Activated T-cell treated with anti-CD3 and anti-CD28 coated beads, Interleukin-2, amount 50 U/mL, for 72 hours (primary cell): ENCODE measurements at places on chromosomes 1 and 21.

GRCh38 chr1:208225954-208226937 lies 17.9 kb downstream of the PLXNA2 start:
- no peaks in the 10 kb centered on the region for H3K36me3 ChIP-seq
- no peak for DNase-seq
- H3K27me3 ChIP-seq: peaks cover 48% of the 10 kb centered on the region
- H3K4me1 ChIP-seq: no peaks in the 10 kb centered on the region
- H3K4me3 ChIP-seq: no peak overlapping the region

- peaks cover 6% of the 10 kb centered on the region for H3K4me1 ChIP-seq
- peaks cover 15% of the 10 kb centered on the region for H3K27me3 ChIP-seq
- no peaks in the 10 kb centered on the region for H3K36me3 ChIP-seq
- no peak overlapping the region for H3K27ac ChIP-seq
- DNase-seq: no peak
These were observed 5.0 kb upstream of the FCAMR start for GRCh38 chr1:206975306-206975705.

- H3K27me3 ChIP-seq: peaks cover 45% of the 10 kb centered on the region
- no peaks in the 10 kb centered on the region for H3K36me3 ChIP-seq
- no peak overlapping the region for H3K4me3 ChIP-seq
- no peak overlapping the region for H3K27ac ChIP-seq
- peaks cover 11% of the 10 kb centered on the region for H3K4me1 ChIP-seq
- no peak for DNase-seq
These were observed 167.5 kb downstream of the ZNF281 start for GRCh38 chr1:200242110-200243041.

- H3K36me3 ChIP-seq: no peaks in the 10 kb centered on the region
- H3K4me3 ChIP-seq: no peak overlapping the region
- H3K27ac ChIP-seq: no peak overlapping the region
- H3K4me1 ChIP-seq: no peaks in the 10 kb centered on the region
- DNase-seq: no peak
- H3K27me3 ChIP-seq: no peaks in the 10 kb centered on the region
These were observed 19.1 kb downstream of the COL6A2 start for GRCh38 chr21:46116776-46117585.

- peaks cover 16% of the 10 kb centered on the region for H3K4me1 ChIP-seq
- peaks cover 35% of the 10 kb centered on the region for H3K27me3 ChIP-seq
- peak overlapping the region; percentile 95 for H3K4me3 ChIP-seq
These were observed 64.9 kb upstream of the FCGR2A start for GRCh38 chr1:161440312-161440894.

GRCh38 chr1:184617433-184618029 lies 137.1 kb downstream of the EDEM3 start:
- H3K4me1 ChIP-seq: no peaks in the 10 kb centered on the region
- no peaks in the 10 kb centered on the region for H3K36me3 ChIP-seq
- no peak overlapping the region for H3K4me3 ChIP-seq
- no peak for DNase-seq
- no peaks in the 10 kb centered on the region for H3K27me3 ChIP-seq

DNA sequence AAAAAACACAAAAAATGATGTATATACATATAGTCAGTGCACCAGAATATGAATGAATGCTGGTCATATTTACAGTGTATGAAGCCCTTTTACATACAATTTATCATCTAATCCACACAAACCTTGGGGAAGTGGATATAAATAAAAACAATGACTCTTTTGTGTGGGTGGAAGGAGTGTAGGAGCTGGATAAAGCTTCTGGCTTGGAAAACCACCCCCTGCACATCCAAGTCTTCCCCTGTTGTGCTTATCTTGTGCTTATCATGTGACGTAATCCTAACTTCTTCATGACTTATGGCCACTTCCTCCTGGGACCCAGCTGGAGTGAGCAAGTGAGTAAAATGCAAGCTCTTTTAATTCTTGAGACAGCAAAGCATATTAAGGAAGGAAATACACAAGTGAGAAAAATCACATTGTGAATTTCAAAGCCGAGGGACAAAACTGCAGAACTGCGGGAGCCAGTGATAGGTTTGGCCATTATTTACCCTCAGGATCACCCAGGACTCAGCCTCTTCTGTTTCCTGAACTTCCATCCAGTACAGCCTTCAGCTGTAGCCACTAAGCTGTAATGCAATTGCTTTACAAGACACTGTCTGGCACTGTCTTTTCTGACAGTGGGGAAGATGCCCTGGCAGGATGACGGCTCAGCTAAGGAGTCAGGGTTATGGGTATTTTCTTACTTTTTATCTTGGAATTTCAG lies 104.0 kb upstream of the PPM1J start:
- no peak overlapping the region for H3K27ac ChIP-seq
- no peak overlapping the region for H3K4me3 ChIP-seq
- no peaks in the 10 kb centered on the region for H3K27me3 ChIP-seq

DNA sequence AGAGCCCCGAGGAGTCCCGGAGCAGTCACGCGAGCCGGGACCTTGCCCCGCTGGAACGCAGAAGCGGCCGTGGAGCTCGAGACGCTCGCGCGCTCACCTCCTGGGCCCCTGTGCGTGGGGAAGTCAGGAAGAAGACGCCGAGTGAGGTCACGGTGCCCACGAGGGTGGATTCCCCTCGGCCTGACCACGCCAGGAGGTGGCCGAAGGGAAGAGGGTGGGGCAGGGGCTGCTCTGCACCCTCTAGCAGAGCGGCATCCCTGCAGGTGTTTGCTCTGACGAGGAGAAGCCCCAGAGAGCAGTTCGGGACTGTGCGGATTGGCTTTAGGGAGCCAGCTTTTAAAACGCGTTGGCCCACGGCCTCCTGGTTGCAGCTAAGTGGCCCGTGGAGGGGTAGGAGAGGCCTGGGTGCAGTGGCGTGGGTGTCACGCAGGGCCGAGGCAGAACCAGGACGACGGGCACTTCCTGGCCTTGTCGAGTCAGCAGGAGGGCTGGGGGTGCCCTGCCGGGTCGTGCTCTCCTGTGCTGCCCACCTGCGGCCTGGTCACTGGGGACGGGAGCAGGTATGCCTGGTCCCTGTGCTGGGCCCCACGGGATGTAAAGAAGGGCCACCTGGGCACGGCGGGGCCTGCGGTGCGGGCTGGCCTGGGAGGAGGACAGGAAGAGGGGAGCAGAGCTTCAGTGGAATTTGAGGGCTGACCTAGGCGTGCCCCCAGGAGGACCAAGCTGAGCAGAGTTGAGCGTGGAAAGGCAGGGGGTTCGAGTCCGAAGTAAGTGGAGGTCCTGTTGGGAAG lies 1.0 kb downstream of the PDXK start:
- H3K4me3 ChIP-seq: peak overlapping the region; percentile 92
- H3K4me1 ChIP-seq: peaks cover 44% of the 10 kb centered on the region
- peaks cover 5% of the 10 kb centered on the region for H3K27me3 ChIP-seq
- no peak overlapping the region for H3K27ac ChIP-seq
- peak; percentile 29 for DNase-seq
- no peaks in the 10 kb centered on the region for H3K36me3 ChIP-seq

DNA sequence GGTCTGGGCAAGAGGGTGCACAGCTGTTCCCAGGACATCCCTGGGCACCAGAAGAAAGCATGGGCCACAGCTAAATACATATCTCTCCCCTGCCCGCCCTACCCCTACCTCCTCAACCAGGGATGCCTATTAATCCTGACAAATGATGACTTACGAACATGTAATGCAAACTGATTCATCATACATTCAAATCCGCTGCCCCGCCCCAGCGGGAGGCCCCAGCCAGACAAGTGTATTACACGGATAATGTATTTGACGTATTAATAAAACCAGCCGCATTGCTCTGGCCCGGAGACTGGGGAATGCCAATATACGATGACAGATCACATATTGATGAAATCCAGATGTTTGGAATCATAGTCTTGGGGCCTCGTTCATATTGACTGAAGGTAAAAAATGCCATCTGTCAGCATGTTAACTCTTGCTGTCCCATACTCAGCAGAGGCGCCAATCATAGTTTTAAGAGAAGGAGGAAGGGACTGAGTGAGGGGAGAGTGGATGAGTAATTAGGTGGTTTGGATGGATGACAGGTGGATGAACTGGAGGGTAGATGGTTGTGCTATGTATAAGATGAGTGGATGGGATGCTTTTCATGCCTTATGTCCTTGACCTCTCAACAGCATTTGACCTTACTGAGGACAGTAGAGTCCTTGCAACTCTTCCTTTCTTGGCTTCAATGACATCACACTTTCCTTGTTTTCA lies 68.2 kb downstream of the TMEM53 start:
- no peak overlapping the region for H3K4me3 ChIP-seq
- no peaks in the 10 kb centered on the region for H3K27me3 ChIP-seq
- no peaks in the 10 kb centered on the region for H3K4me1 ChIP-seq
- no peak for DNase-seq

- H3K36me3 ChIP-seq: no peaks in the 10 kb centered on the region
- DNase-seq: no peak
- H3K27ac ChIP-seq: no peak overlapping the region
- peaks cover 80% of the 10 kb centered on the region for H3K27me3 ChIP-seq
- H3K4me3 ChIP-seq: no peak overlapping the region
These were observed 80.0 kb downstream of the VWA5B1 start for GRCh38 chr1:20370698-20371097.

DNA sequence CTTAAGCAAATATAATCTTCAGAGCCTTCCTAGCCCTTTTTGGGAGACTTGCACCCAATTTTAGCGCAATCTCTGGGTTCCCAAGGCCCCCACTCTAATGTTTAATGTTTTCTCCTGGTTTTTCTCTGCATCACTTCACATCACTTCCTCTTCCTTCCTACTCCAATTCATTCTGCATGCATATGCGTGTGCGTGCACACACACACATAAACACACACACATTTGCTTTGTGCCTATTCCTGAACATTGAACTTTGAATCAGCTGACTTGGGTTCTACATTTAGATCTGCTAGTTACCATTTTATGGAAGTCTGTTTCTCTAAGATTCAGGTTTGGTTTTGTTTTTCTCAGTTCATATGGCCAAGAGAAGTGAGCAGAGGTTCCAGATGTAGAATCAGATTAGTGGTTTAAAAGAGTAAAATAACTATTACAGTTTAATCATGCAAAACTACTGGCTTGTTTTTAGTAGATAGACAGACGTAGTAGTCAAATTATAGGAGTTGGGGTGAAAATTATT lies 7.4 kb upstream of the EDEM3 start:
- H3K36me3 ChIP-seq: no peaks in the 10 kb centered on the region
- no peak overlapping the region for H3K27ac ChIP-seq
- no peak for DNase-seq
- no peaks in the 10 kb centered on the region for H3K4me1 ChIP-seq
- H3K4me3 ChIP-seq: no peak overlapping the region

- no peak for DNase-seq
- peaks cover 27% of the 10 kb centered on the region for H3K27me3 ChIP-seq
- no peak overlapping the region for H3K27ac ChIP-seq
- no peaks in the 10 kb centered on the region for H3K36me3 ChIP-seq
- H3K4me3 ChIP-seq: no peak overlapping the region
These were observed 2.1 kb upstream of the LCE2B start for GRCh38 chr1:152683846-152684245.

DNA sequence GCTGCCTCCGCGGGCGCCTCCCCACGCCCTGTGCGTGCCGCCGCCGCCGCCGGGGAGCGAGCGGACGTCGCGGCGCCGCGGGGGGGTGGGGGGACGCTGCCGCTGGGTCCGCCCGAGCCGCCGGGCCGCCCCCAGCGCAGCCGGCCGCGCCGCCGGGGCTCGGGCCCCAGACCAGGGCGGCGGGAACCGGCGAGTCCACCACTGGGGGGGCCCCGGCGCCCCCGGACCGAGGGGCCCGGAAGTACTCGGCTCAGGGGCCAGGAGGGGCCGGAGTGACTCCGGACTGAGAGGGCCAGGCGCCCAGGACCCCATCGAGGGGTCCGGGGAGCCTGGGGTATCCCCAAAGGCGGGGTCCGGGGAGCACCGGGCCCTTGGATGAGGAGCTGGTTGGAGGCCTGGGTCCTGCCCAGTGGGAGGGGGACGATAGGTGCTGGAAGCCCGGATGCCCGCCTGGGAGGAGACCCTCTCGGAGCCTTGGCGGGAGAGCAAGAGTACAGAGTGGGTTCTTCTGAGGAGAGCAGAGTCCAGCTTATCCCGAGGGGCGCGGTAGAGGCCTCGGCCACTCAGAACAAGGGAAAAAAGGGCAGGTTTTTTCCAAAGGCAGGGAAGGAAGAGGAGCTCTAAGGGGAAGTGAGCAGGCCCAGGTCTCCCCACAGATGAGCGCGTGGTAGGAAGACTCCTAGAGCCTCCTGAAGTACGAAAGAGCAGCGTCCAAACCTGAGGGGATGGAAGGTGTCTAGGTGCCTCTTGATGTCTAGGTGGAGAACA lies 556 bp downstream of the GMEB1 start:
- peaks cover 6% of the 10 kb centered on the region for H3K36me3 ChIP-seq
- peaks cover 20% of the 10 kb centered on the region for H3K4me1 ChIP-seq
- H3K27me3 ChIP-seq: no peaks in the 10 kb centered on the region
- peak overlapping the region; percentile 89 for H3K27ac ChIP-seq
- peak; percentile 38 for DNase-seq
- peak overlapping the region; percentile 98 for H3K4me3 ChIP-seq

- no peak for DNase-seq
- H3K4me1 ChIP-seq: no peaks in the 10 kb centered on the region
- H3K36me3 ChIP-seq: no peaks in the 10 kb centered on the region
- H3K27ac ChIP-seq: no peak overlapping the region
- no peak overlapping the region for H3K4me3 ChIP-seq
These were observed 234.8 kb downstream of the HMCN1 start for GRCh38 chr1:185969028-185969427.

DNA sequence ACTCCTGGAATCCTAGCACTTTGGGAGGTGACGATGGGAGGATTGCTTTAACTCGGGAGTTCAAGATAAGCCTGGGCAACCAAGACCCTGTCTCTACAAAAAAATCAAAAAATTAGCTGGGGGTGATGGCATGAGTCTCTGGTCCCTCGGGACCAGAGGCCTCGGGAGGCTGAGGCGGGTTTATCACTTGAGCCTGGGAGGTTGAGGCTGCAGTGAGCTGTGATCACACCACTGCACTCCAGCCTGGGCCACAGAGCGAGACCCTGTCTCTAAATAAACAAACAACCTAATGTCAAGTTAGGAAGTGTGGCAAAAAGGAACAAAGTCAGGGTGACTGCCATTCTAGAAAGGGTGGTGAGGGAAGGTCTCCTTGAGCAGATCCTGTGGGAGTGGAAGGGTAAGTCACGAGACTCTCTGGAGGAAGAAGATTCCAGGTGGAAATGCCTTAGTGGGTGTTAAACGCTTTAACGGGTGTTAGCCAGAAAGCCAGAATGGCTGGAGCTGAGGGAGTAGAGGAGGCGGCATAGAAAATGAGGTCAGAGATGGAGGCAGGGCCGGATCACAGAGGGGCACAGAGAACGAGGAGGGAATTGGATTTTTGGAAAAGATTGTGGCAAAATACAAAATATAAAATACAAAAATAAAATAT lies 62.2 kb upstream of the ATP5PO start:
- H3K27ac ChIP-seq: peak overlapping the region; percentile 98
- peaks cover 86% of the 10 kb centered on the region for H3K4me1 ChIP-seq
- H3K4me3 ChIP-seq: peak overlapping the region; percentile 78
- no peak for DNase-seq
- no peaks in the 10 kb centered on the region for H3K27me3 ChIP-seq

- peak; percentile 90 for DNase-seq
- peaks cover 26% of the 10 kb centered on the region for H3K4me1 ChIP-seq
- peak overlapping the region; percentile 95 for H3K27ac ChIP-seq
- H3K36me3 ChIP-seq: peaks cover 17% of the 10 kb centered on the region
- no peaks in the 10 kb centered on the region for H3K27me3 ChIP-seq
- H3K4me3 ChIP-seq: peak overlapping the region; percentile 52
These were observed 10.8 kb upstream of the TIAM1 start for GRCh38 chr21:31354604-31355443.

- DNase-seq: no peak
- H3K4me3 ChIP-seq: no peak overlapping the region
- H3K4me1 ChIP-seq: no peaks in the 10 kb centered on the region
- no peak overlapping the region for H3K27ac ChIP-seq
These were observed 185.8 kb downstream of the PCP4 start for GRCh38 chr21:40053007-40053406.
